ENCODE measurements at places on chromosomes 7 and 10. TPM values are rescaled to one million over a fixed set of nuclear protein-coding genes. Genes with fewer than 3 reads are reported as not detected.

Gene GIMAP8
- under 0.01 TPM for total RNA-seq

Gene ATG9B
- under 0.01 TPM for total RNA-seq

Gene GPR26
- total RNA-seq, result not detected

Gene LIPK
- not detected for total RNA-seq

Gene SFRP4
- total RNA-seq, result 54.2 TPM

Gene HEPACAM2
- under 0.01 TPM for total RNA-seq

DNA sequence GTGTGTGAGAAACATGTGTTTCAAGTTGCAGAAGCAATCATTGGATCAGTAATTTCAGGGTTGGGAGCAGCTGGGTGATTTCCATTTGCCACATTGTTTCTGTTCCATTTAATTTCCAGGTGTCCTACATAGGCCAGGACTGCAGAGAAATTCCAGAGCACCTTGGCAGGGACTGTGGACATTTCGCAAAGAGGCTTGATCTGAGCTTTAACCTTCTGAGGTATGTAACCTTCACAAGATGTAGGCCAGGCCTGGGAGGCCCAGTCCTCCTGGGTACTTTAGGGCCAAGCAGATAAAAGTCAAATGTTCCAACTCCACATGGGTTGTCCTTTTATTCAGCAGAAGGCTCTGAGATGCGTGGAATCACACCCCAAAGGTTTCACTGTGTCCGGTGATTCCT, 6.9 kb downstream of the LRMDA start:
- H3K27me3 ChIP-seq, result no peaks in the 10 kb centered on the region
- no peaks in the 10 kb centered on the region for H3K36me3 ChIP-seq
- H3K4me1 ChIP-seq, result no peaks in the 10 kb centered on the region
- H3K27ac ChIP-seq, result no peak overlapping the region
- no peak for DNase-seq

- H3K4me1 ChIP-seq, result no peaks in the 10 kb centered on the region
- no peak overlapping the region for H3K4me3 ChIP-seq
- H3K27me3 ChIP-seq, result peaks cover 2% of the 10 kb centered on the region
- DNase-seq, result no peak
- H3K27ac ChIP-seq, result no peak overlapping the region
These were observed 110.5 kb downstream of the FANK1 start for GRCh38 chr10:126006906-126007305.

GRCh38 chr10:102965311-102965851, 47.3 kb downstream of the CNNM2 start:
- H3K27me3 ChIP-seq, result no peaks in the 10 kb centered on the region
- DNase-seq, result no peak
- no peak overlapping the region for H3K27ac ChIP-seq

DNA sequence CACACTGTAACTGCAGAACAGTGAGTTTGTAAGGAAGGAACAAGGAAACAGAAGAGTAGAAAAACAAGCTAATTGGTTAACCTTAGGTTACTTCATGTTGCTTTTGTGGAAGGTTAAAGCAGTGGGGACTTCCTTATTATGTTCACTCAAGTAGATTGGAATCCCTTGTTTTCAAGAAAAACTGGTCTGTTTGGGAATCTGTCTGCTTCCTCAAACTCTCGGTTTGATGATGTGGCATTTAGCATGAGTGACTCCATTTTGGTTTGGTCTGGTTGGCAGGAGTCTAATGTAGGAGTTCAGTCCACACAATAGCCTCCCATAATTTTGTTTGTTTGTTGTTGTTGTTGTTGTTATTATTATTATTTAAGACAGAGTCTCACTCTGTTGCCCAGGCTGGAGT, 3.8 kb upstream of the TRIM56 start:
- H3K27me3 ChIP-seq, result no peaks in the 10 kb centered on the region
- H3K36me3 ChIP-seq, result no peaks in the 10 kb centered on the region
- no peak for DNase-seq
- no peaks in the 10 kb centered on the region for H3K4me1 ChIP-seq
- no peak overlapping the region for H3K27ac ChIP-seq

DNA sequence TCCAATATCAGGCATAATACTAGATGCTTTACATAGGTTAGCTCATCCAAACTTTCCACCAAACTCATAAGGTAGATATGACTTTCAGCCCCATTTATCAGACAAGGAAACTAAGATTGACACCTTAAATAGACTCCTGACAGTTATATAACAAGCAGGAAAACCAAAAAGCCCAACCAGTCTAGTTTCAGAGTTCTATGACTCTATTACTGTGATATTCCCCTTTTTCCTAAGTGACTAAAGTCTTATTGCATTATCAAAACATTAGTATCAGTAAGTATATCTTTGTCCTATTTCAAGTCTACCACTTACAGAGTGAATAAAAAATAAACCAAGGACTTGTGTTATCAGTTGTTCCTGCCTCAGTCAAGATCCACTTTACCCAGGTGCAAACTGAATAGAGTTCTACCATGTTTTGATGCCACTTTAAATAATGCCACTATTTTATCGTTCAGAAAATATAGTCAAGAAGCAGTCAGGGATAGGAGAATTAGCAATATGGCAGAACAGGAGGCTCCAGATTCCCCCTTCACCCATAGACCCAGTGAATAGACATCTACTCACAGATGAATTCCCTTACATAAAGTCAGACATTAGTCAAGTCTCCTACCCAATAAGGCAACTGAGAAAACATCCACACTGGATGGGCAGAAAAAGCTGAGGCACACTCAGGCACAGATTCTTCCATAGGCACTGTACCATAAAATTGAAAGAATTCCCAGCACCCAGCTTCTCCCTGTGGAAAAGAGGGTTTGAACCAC, 74.1 kb downstream of the CRPPA start:
- H3K4me1 ChIP-seq, result peaks cover 2% of the 10 kb centered on the region
- no peak for DNase-seq
- H3K27ac ChIP-seq, result no peak overlapping the region

- no peak for DNase-seq
- no peaks in the 10 kb centered on the region for H3K27me3 ChIP-seq
- no peaks in the 10 kb centered on the region for H3K36me3 ChIP-seq
- H3K27ac ChIP-seq, result no peak overlapping the region
- no peaks in the 10 kb centered on the region for H3K4me1 ChIP-seq
- no peak overlapping the region for H3K4me3 ChIP-seq
These were observed 247.3 kb upstream of the PITRM1 start for GRCh38 chr10:3419719-3420495.

DNA sequence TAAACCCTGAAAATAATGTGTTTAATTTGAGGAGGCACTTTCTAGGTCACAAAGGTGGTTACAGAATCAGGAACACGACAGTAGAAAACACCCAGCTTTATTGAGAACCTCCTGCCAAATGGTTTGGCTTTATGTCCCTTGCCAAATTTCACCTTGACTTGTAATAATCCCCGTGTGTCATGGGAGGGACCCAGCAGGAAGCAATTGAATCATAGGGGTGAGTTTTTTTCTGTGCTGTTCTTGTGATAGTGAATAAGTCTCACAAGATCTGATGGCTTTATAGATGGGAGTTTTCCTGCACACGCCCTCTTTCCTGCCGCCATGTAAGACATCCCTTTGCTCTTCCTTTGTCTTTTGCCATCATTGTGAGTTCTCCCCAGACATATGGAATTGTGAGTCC, 193.8 kb upstream of the KLF6 start:
- DNase-seq, result no peak
- no peaks in the 10 kb centered on the region for H3K36me3 ChIP-seq
- H3K4me3 ChIP-seq, result no peak overlapping the region
- H3K4me1 ChIP-seq, result no peaks in the 10 kb centered on the region
- no peaks in the 10 kb centered on the region for H3K27me3 ChIP-seq
- H3K27ac ChIP-seq, result no peak overlapping the region

GRCh38 chr10:43236176-43236850, 30.6 kb downstream of the RASGEF1A start:
- no peaks in the 10 kb centered on the region for H3K36me3 ChIP-seq
- peaks cover 3% of the 10 kb centered on the region for H3K27me3 ChIP-seq
- DNase-seq, result no peak
- H3K4me1 ChIP-seq, result no peaks in the 10 kb centered on the region
- H3K4me3 ChIP-seq, result no peak overlapping the region

DNA sequence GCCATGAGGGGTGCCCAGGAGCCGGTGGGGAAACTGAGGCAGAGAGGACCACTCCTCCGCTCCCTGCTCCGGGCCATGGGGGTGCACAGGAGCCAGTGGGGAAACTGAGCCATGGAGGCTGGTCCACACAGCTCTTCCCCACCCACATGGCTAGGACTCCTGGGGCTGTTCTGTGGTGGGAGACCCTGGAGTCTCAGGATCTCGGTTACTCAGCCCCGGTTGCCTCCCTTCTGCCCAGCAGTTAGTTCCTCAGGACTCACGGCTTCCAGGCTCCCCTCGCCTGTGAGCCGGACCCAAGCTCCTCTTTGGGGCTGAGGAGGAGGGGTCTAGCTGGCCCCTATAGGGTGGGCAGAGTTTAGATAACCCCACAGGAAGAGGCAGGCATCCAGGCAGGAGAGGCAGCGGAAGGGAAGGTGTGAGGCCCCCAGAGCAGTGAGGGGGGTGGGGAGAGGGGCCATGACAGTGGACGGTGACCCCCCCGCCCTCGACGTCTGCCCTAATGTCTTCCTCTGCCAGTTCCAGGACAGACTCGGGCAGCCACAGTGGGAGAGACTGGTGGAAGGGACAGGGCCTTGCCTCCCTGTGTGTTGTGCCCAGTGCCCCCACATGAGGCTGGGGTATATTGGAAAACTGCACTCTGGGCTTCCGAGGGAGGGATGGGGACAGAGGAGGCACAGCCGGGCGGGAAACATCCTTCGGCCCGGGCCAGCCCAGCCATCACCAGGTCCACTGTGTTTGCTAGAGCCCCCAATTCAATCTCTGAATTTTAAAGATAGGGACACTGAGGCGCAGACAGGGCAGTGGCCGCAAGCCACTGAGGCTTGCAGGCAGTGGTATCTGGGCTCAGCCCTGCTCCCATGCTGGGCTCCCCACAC, 4.3 kb downstream of the ELFN1 start:
- H3K27me3 ChIP-seq, result peaks cover 9% of the 10 kb centered on the region
- DNase-seq, result no peak
- no peak overlapping the region for H3K27ac ChIP-seq
- no peaks in the 10 kb centered on the region for H3K4me1 ChIP-seq

DNA sequence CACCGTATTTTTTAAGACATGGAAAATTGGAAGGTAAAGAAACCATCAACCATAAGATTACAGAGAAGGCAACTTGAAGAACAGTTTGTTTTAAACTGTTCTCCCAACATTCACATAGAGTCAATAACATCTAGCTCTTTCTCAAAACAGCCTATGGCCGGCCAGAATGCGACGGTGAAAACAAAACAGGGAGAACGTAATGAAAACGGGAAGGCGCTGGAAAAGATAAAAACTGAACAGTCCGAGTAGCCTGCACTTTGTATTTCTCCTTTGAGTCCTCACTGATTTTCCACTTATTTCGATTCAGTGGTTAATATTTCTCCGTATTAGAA, 637 bp downstream of the MICU1 start:
- peak overlapping the region; percentile 99 for H3K4me3 ChIP-seq
- peaks cover 2% of the 10 kb centered on the region for H3K4me1 ChIP-seq
- H3K36me3 ChIP-seq, result no peaks in the 10 kb centered on the region
- no peaks in the 10 kb centered on the region for H3K27me3 ChIP-seq

DNA sequence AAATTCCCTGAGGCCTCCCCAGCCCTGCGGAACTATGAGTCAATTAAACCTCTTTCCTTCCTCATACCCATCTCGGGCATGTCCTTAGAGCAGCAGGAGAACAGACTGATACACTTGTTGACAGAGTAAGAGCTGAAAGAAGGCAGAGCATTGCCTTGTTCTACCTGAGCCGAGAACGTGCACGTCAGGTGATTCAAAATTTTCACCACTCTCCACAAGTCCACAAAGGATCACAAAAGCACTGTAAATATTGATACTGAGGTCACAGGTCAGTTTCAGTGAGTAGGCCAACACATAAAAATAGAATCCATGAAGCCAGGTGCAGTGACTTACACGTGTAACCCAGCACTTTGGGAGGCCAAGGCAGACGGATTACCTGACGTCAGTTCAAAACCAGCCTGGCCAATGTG, 27.8 kb downstream of the DCLRE1C start:
- H3K36me3 ChIP-seq, result peaks cover 12% of the 10 kb centered on the region
- no peak overlapping the region for H3K4me3 ChIP-seq
- DNase-seq, result no peak

GRCh38 chr10:34637418-34637911, 177.6 kb downstream of the PARD3 start:
- H3K27me3 ChIP-seq, result no peaks in the 10 kb centered on the region
- H3K4me3 ChIP-seq, result no peak overlapping the region
- no peak overlapping the region for H3K27ac ChIP-seq
- DNase-seq, result peak; percentile 51

- DNase-seq, result no peak
- H3K27ac ChIP-seq, result no peak overlapping the region
- no peaks in the 10 kb centered on the region for H3K36me3 ChIP-seq
- H3K27me3 ChIP-seq, result peaks cover 4% of the 10 kb centered on the region
These were observed 345.5 kb downstream of the DNAJB6 start for GRCh38 chr7:157682064-157682945.

DNA sequence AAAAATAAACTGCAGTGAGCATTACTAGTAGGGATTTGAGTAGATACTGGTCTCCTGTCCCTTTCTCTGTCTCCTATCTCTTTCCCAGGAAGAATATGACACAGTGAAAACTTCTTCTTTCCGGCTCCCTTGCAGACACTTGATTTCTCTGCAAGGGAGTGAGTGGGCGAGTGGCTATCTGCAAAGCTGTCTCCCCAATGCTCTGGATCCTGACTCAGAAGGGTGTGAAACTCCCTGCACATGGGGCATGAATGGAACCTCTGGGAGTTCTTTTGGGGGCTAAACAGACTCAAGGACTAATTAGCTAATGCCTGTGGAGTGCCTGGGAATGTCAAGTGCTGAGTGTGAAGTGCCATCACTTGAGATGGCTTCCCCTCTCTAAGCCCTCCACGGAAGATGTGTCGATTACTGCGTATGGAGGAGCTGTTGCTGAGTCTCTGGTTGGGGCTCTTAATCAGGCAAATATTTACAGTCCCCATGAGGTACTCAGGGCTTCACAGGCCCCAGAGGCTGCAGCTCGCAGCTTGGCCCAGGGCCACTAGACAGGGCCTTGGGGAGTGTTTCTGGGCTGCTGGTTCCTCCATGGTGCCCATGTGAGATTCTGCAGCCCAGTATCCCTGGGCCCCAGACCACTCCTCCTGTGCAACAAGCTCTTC, 139.8 kb downstream of the RPS24 start:
- no peak for DNase-seq
- no peak overlapping the region for H3K4me3 ChIP-seq
- no peak overlapping the region for H3K27ac ChIP-seq

DNA sequence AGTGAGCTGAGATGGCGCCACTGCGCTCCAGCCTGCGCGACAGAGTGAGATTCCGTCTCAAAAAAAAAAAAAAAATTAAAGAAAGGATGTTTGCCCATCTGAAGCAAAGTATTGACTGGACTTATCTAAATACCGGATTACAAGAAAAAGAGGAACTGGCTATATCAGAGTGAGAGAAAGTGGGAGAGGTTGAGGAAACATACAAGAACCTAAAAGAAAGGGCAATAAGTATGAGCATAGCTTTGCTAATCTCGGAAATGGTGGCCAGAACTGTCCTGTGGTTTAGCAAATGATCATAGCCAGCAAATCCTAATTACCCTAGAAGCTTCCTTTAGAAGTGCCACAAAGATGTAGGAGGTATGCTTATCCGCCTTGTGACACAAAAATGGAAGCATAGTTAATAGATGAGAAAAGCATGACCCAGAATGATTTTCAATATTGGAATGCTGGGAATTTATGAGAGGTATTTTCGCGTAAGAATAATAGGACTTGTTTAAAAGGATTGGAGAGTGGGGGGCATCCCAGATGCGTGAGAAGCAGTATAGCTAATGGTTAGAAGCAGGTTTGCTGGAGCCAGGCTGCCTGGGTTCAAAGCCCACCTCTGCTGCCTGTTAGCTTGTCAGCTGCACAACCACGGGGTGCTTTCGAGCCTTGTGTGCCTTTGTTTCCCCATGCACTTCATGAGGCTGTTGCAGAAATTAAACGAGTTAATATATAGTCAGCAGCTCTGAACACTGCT, 1.2 kb upstream of the GTPBP4 start:
- peak overlapping the region; percentile 99 for H3K27ac ChIP-seq
- DNase-seq, result peak; percentile 93
- peaks cover 3% of the 10 kb centered on the region for H3K36me3 ChIP-seq
- H3K27me3 ChIP-seq, result no peaks in the 10 kb centered on the region
- H3K4me3 ChIP-seq, result peak overlapping the region; percentile 94
- peaks cover 11% of the 10 kb centered on the region for H3K4me1 ChIP-seq
